ENCODE measurements at places on chromosomes 7 and 10.

GRCh38 chr10:6119962-6120361 is 31.1 kb downstream of the RBM17 start:
- no peak for DNase-seq

- no peak for DNase-seq
Observed at GRCh38 chr7:144036302-144036885, 12.4 kb upstream of the OR2A5 start.

- no peak for DNase-seq
Observed at GRCh38 chr7:155807065-155807671, 5.1 kb downstream of the SHH start.

GRCh38 chr7:101618207-101618839 is 10.8 kb downstream of the MYL10 start:
- DNase-seq, result no peak

DNA sequence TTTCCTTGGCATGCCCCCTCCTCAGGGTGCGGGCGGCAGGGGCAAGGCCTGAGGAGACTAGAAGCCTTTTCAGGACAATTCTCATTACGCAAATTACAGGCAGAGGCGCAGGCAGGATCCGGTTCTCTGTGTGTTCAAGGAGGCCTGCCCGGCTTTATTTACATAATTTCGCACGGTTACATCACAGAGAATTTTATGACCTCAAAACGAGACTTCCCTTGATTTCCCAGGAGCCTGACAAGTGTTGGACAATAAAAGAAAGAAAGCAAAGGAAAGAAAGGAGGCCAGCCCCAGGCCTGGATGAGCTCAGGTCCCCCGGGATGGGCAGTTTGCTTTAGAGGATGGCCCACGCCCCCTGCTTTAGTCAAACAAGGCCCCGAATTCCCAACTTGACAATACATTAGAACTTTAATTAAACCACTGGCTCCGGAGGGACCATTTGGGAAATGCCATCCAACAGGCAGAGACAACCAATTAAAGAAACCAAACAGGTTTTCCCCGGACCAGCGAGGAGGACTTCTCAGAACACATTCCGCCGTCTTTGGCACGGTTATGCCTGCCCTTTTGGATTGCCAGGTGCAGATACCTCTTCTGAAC is 2.9 kb downstream of the MNX1 start:
- no peak for DNase-seq

- no peak for DNase-seq
Observed at GRCh38 chr7:128247640-128248194, 6.6 kb downstream of the LEP start.

- no peak for DNase-seq
Observed at GRCh38 chr10:89648074-89648473, 3.0 kb upstream of the PANK1 start.

DNA sequence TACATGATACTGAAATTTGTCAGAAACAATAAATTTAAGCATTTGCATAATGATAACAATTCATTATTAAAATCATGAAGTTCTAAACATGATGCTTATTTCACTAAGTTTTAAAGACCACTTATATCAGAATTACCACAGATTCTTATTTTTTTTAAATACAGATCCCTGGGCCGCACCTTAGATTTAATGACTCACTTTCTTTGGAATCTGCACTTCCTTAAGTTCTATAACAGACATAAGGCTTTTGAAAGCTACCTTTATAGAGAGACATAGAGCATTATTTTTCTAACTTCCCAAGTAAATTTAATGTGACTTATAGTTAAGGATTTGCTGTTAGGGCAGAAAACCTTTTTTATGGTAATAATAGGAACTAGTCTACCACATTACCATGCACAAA is 214.9 kb downstream of the IPMK start:
- DNase-seq, result no peak

DNA sequence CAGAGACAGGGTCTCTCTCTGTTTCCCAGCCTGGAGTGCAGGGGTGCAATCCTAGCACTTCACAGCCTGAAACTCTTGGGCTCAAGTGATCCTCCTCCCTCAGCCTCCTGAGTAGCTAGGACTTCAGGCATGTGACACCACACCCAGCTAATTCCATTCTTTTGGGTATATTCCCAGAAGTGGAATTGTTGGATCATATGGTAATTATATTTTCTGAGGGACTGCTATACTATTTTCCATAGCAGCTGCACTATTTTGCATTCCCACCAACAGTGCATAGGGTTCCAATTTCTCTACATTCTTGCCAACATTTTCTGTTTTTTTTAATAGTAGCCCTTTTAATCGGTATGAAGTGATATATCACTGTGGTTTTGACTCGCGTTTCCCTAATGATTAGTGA is 30.0 kb upstream of the RAB11FIP2 start:
- DNase-seq, result no peak

- no peak for DNase-seq
Observed at GRCh38 chr7:20835111-20835750, 48.5 kb upstream of the SP8 start.

GRCh38 chr7:147980826-147981813 is 609.4 kb upstream of the C7orf33 start:
- no peak for DNase-seq

- no peak for DNase-seq
Observed at GRCh38 chr7:6448943-6449543, 1.3 kb upstream of the DAGLB start.

- DNase-seq, result no peak
Observed at GRCh38 chr10:227014-227413, 91.8 kb downstream of the ZMYND11 start.

DNA sequence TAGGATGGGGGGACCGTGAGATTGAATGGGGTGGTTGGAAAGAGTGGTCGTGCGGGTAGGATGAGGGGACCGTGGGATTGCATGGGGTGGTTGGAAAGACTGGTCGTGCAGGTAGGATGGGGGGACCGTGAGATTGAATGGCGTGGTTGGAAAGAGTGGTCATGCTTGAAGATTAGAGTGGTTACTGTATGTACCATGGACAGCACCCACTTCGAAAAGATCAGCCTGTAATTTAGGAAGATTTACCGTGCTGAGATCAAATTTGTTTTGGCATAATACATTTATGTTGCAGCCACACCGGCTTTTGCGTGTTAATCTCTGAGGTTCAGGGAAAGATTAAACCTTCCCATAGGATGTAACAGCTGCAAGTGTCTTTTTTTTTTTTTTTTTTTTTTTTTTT is 495.2 kb upstream of the ADARB2 start:
- DNase-seq, result no peak

GRCh38 chr7:128116740-128117139 is 85.5 kb upstream of the LRRC4 start:
- DNase-seq, result no peak

GRCh38 chr7:130020434-130020833 is 30.7 kb downstream of the ZC3HC1 start:
- no peak for DNase-seq

DNA sequence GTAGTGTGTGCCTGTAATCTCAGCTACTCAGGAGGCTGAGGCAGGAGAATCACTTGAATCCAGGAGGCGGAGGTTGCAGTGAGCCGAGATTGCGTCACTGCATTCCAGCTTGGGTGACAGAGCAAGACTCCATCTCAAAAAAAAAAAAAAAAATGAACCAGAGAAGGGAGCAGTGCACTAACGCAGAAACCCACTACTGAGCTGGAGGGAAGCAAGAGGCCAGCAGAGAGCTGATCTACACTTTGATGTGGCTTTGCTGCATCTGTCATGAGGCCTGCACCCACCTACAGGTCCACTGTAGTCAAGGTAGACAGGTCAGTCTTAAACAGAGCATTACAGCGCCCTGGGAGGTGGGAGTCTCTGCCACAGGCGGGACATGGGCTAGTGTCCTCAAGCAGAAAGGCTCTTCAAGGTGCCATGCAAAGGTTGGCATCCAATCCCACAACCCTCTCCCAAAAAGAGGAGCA is 30.0 kb downstream of the MAT1A start:
- no peak for DNase-seq

DNA sequence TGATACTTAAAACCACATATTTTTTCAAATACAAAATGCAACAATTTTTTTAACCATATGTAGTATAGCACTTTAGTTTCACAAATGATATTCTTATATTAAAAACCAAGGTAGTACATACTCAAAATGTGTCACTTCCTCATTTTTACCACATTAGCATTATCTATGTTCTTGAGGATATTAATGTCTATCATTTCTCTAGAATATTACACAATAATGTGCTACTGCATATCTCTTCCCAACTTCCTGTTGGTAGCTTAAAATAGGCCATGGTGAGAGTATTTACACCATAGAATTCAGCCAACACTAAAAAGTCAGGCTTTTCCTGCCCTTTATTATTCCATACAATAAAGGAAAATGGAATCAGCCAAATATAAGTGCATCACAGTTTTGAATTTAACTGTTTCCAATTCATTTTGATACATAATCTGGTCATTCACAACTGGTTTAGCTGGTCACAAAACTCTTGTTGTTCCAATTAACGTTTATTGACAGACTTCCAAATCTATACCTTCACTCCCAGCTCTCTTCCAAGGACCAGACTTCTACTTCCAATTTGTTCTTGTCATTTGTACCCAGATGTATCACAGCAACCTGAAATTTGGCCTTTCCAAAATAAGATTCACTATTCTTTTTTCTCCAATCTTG is 20.0 kb upstream of the LRRC17 start:
- DNase-seq, result no peak

DNA sequence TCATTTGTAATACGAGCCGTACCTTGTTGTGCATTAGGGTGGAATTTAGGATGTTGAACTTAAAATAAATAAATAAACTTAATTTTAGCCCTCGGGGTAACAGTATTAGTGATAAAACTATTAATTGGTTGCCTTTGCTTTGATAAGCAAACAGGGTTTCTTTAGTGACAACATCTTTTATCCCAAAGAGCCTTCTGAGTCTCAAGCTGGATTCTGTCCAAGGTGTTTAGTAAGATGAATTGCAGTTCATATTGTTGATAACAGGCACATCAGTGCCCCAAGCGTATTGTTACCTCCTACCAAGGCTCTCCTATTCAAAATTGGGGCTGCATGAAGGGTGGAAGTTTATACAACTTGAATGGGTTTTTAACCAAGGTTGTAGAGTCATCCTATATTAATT is 144.4 kb upstream of the CELF2 start:
- DNase-seq, result no peak

DNA sequence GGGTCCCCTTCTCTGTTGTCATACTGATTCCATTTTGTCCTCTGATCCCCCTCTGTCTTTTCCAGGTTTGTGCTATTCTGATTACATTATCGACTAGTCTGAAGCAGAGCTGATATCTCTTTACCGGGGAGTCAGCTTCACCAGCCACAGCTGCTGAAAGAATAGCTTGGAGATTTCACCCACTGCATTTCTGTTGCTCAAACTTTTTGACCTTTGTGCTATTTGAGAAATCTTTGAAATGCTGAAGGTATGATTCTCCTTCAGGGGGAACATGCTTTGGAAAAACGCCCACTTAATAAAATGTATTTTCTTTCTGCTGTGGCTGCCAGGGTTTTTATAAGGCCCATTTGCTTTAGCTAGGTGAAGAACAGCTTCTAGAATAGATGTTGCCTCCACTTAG is 197.8 kb upstream of the TCF7L2 start:
- no peak for DNase-seq

- DNase-seq, result no peak
Observed at GRCh38 chr7:4181446-4181845, 500.6 kb upstream of the FOXK1 start.

DNA sequence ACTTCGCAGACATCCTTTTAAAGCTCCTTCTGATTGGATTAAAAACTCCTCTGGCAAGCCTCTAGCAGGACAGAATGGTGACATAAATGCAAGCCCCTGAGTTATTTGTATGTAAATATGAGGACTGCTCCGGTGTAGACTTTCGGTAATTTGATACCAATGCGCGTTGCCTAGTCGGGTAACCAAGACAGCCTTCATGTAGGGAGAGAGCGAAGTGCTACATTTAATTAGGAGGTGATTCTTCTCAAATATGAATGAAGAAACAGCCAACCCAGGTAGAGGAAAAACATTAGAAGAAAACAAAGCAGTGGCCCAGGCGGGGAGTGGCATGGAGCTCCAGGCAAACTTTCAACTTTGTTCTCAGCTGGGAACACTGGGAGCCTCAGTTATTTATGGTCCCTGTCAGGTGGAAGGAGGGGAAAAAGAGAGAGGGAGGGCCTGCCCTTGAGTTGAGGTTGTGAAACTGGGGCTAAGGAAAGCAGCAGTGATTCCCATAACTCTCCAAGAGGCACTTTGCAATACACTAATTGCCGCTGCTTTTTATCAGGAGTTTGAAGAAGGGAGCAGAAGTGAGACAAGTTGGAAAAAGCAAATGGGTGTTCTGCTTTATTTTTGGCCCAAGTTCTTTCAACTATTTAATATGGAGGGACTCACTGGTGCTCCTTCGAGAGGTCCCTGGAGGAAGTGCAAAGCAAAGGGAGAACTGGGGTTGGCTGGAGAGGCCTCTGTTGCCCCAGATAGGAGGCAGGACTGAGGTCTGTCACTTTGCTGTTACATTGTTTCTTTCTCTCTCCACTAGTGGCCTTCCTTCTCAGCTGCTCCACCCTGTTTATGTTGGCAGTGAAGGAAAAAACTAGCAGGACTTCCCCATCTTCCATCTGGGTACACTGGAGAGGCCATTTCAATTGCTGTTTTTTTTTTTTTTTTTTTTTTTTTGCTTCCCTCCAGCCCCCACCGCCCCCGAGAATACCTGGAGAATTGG is 234.6 kb upstream of the CCDC6 start:
- no peak for DNase-seq

DNA sequence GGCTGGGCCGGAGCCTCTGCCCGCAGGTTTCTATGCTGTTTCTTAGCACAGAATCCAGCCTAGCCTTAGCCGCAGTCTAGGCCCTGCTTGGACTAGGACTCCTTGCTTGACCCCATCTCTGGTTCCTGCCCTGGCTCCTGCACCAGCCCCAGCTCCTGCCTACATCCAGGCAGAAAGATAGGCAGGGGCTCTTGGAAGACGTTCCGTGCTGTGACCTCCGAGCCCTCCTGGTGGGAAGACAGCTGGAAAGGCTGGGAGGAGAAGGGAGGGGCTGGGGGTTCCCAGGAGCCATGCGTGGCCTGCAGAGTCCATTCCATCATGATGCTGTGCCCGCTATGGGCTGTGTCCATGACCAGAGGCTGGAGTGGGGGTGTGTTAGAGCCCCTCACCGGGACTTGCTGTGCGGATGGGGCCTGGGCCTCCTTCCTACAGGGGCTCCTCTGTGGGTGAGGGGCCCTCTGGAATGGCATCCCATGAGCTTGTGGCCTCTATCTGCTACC is 26.2 kb downstream of the RAMP3 start:
- no peak for DNase-seq

GRCh38 chr10:124686707-124687376 is 57.3 kb downstream of the FAM53B start:
- DNase-seq, result no peak

GRCh38 chr10:91887272-91888076 is 21.8 kb downstream of the FGFBP3 start:
- no peak for DNase-seq

- no peak for DNase-seq
Observed at GRCh38 chr7:2660359-2661095, 27.5 kb upstream of the AMZ1 start.

All from activated CD8-positive, alpha-beta memory T cell treated with anti-CD3 and anti-CD28 coated beads for 4 hours (primary cell).